Astrocyte of the cerebellum (primary cell): ENCODE measurements at places on chromosomes 7 and 10.

- no peak for DNase-seq
Measured at GRCh38 chr10:48759113-48759901, 74.6 kb downstream of the WDFY4 start.

DNA sequence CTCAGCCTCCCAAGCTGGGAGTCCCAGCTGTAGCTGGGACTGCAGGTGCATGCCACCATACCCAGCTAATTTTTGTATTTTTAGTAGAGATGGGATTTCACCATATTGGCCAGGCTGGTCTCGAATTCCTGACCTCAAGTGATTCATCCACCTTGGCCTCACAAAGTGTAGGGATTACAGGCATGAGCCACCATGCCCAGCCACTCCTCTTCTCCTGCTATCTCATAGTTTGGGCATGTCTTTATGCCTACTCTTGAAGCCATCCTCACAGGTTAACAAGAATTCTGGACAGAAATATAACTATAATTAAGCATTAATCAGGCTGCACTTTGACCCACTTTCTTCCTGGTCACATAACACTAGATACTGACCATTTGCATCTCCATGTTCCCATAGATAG lies 28.6 kb upstream of the C10orf67 start:
- DNase-seq: no peak

GRCh38 chr7:120110169-120110568 lies 162.8 kb upstream of the KCND2 start:
- DNase-seq: no peak

DNA sequence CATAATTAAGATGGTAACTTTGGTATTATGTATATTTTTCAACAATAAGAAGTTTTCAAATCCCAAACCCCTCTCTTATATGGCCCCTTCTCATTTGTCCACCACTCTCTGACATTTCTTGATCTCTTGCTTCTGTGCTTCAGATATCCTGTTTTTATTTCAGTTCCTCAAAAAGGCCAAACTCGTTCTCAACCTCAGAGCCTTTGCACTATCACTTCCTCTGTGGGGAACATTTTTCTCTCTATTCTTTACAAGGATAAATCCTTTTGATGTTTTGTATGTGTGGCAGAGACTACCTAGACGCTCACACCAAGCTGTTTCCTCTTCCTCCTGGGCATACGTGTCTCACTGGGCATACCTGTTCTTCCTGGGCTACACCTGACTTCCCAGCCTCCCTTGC lies 54.2 kb upstream of the FRMD4A start:
- no peak for DNase-seq

DNA sequence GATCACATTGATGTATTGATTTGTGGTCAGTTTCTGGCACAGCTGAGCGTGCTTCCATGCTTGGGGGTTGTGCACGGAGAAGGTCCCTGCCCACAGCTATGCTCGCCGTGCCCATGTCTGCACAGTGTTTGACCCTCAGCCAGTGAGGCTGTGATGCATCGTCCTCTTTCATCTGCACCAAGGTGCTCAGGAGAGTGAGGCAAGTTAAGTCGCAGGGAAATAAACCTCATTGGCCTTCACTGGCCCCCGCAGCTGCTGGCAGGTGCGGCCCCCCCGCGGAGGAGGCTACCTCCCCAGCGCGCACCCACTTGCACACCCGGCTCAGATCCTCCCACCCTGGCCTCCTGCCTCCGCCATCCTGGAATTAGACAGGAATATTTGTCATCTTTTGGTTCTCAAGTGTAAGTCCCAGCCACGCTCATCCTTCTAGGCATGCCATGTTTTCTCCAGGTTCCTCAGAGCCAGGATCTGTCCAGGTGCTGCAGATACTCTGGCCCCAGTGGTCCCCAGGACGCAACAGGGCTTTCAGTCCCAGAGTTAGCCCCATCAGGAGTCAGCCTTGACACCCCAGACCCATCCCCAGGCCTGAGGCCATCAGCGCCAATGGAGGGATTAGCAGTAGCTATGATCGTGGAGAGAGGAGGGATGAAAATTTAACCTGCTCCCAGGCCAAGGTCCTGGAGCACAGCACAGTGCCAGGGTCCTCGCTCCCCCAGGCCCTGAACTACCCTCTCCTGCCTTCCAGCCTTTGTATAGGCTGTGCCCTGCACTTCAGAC lies 93.7 kb downstream of the OAT start:
- DNase-seq: no peak

GRCh38 chr7:7491044-7491443 lies 44.6 kb downstream of the COL28A1 start:
- DNase-seq: no peak

- DNase-seq: no peak
Measured at GRCh38 chr7:136087881-136088280, 110.7 kb upstream of the MTPN start.

DNA sequence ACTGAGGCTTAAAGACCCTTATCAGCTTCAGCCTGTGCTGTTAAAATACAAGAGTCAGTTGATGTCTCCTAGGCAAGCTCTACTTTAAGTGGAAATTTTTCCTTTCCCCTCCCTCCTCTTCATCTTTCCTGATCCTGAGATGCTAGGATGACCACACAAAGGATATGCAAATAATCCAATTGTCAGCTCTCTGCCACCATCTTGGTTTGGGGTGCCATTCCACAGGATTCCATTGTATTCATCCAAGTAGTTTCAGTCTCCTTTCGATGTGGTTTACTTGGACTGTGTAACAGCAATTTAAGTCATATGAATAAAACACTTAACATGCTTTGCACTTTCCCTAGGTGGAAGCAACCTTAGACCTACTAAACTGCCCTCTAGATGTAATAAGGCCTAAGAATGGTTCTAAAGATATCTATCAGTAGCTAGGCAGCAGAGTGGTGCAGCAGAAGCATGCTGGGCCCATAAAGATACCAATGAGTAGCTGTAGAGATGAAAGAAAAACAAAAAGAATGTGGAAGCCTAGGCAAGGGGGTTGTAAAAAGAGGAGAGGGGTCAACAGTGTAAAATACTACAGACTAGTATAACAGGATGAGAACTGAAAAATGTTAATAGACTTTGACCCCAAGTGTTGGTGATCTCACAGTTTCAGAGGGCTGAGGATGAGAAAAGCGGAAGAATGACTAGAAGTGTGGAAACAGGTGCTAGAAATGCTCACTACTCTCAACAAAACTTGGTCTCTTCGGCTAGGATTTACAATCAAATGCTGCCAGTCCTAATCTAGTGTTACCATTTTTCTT lies 2.4 kb upstream of the CFAP69 start:
- DNase-seq: no peak

GRCh38 chr10:125820701-125821100 lies 2.4 kb downstream of the UROS start:
- no peak for DNase-seq

- DNase-seq: peak; percentile 65
Measured at GRCh38 chr7:24971333-24972165, 8.4 kb downstream of the OSBPL3 start.

DNA sequence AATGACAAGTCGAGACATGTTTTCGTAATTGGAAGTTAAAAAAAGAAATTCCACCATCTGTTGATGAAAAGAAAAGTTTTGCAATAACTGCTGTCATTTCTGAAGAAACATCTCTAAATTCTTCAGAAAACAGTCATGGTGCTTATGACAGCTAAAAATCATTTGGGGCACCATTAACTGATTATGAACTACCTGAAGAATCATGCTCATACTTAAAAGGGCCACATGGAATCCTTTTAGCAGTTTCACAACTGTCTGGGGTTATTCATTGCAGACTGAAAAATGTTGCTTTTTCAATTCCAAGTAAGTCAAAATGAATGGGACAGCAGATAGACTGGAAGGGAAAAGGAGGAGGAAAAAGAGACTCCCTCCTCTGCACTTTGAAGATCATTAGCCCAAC lies 134.2 kb downstream of the CHN2 start:
- DNase-seq: no peak

DNA sequence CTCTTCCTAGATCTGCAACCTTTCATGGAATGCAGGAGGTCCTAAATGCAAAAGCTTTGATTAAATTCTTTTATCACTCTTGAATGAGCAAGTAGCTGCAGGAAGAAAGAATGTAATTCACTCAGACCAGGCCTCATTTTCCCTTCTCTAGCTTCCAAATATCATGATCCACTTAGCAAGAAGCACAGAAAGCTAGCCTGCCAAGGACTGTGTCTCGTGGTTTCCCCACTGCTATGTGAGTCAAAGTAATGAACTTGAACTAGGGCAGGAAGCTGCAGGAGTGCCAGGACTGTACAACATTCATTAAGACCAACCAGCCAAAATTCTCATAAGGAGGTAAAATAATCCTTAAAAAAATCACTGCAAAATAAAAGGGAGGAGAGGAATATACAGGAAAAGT lies 379.2 kb downstream of the CALN1 start:
- no peak for DNase-seq

DNA sequence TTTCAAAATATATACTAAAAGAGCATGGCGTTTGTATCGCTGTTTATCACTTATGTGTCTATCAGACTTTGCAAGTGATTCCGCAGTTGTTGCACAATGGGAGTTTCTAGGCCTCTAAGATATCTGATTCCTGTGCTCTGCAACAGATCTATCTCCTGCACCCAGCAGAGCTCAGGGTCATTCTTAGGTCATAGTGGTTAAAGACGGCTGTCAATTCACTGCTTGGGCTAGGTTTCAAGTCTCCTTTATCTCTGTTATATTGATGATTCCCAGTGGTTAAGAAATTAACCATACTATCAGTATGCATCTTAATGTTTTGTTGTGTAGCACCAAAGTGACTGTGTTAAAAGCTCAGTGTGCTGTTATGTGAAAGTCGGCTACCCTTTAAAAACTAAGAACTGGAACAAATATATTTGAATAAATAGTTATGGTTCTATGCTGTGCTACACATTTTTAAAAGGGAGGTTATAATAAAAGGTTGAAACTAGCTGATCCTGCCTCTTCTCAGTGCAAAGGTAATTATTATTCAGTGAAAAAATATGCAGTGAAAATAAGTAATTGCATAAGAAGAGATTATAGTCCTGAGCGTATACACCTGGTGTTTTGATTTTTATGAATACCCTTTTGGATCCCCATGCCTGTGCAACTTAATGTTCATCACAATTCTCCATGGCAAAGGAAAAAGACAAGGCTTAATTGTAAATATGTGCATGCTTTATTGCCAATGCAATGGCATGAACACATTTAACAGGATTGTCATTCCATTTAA lies 24.0 kb downstream of the HOXA1 start:
- no peak for DNase-seq

DNA sequence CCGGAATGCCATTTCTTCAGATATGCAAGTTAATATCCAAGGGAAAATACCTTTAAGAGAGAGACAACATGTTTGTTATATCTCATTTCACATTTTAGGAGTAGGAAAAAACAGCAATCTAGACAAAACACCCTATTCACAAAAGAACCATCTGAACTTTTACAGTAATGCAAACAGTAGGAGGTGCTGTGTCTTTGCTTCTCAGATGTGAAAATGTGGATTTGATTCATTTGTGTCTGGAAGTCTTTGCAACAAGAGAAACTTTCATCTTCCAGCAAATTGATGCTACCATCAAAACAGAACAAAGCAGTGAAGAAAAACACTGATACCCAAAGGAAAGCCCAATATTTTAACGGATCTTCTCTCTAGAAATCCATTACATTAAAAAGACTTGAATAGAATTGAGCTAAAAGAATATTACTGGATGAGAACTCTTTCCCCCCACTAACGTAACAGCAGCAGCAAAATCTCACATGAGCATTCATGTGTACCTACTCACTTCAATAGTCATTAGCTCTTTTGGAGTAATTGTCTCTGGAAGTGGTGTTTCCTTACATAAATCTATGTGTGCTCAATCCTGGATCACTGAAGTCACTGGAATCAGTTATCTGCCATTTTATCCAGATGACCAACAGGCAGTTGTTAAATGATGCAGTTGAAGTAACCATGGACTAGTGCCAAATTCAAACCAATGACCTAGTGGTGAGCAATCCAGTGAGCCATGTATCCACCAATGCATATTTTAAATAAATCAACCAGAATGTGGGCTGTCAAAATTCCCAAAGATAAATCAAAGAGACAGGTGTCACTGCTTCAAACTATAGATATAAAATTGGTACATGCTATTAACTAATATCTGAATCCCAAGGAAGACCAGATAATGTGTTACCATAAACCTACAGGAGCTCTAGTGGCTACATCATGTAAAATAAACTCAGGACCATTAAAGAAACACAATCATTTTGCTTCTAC lies 1.8 kb downstream of the SEMA3C start:
- DNase-seq: peak; percentile 43

- no peak for DNase-seq
Measured at GRCh38 chr10:103761075-103761920, 94.1 kb downstream of the SH3PXD2A start.

DNA sequence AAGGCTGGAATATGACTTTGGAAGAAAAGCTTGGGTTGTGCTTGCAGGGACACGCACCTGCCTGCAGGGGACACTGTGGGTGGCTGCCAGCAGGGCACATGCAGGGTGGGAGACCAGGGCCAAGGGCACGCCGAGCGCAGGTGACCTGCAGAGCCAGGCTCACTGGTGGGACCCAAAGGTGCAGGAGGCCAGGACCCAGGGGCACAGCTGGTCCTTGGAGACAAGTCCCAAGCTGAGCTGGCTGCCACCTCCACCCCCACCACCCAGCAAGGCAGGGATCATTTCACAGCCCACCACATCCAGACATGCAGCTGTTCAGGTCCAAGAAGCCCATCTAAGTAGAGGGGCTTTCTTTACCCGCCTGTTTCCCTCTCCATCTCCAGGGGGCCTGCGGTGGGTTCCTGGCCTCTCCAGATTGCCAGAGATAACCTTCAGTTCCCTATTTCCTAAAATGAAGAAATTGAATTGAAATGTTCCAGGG lies 13.8 kb upstream of the CLIP2 start:
- no peak for DNase-seq

DNA sequence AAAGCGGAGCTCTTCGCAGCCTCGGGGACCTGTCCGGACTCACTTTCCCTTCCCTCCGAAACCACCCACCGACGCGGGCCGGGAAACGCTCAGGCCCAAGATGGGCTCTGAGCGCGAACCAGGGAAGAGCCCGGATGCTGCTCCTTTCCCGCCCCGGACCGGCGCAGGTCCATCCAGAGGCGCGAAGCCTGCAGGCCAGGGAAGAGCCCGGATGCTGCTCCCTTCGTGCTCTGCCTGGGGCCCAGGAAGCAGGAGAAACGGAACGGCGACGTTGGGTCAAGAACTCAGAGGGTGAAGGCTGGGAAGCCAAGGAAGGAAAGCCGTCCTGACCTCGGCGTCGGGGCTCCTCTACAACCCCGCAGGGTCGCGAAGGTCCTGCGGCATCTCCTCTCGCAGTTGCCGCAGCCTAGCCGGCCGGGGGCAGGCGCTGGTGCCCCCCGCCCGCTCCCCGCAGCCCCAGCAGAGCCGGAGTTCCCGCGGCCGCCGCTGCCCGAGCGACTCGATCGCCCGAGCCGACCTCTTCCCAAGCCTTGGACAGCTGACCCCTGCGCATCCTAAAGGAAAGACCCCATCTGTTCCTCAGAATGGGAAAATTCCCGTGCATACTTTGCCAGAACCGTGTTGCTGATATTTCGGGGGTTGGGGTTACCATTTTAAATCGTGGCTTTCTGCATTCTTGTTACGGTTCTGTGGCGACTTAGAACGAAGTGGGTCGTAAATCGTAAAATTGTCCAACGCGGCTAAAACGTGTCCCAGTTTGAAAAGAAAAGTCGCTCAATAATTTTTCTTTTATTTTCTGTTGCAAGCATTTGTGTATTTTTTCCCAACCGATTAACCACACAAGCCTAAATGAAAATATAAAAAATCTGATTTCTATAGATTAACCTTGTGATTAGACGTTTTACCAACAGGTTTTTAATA lies 7.5 kb downstream of the HOXA1 start:
- no peak for DNase-seq
